ENCODE measurements at places on chromosomes 5 and 9.

DNA sequence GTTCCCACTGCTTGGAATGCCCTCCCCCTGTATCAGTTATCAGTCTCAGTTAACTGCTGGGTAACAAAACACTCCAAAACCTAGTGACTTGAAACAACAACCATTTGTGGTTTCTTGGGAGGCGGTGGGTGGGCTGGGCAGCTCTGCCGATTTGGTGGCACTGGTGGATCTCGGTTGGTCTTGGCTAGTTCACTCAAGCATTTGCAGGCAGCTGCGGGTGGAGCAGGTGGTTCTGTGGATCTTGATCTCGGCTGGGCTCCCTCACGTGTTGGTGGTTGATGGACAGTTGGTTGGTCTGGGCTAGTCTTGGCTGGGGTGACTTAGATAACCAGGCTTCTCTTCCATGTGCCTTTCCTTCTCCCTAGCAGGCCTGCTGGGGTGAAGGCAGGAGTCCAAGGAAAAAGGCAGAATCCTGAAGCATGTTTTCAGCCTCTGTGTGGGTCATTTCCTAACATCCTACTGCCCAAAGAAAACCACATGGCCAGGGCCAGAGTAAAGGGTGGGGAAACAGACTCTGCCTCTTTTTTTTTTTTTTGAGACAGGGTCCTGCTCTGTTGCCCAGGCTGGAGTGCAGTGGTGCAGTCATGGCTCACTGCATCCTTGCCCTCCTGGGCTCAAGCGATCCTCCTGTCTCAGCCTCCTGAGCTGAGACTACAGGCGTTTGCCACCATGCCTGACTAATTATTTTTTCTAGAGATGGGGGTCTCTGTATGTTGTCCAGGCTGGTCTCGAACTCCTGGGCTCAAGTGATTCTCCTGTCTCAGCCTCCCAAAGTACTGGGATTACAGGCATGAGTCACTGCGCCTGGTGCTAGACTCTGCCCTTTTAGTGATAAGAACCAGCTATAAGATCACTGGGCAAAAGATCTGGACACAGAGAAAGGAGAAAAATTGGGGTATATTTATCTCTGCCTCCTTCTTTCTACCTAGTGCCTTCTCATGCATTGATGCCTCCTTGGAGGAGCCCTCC, 183.7 kb downstream of the RGS3 start:
- no peak for DNase-seq

DNA sequence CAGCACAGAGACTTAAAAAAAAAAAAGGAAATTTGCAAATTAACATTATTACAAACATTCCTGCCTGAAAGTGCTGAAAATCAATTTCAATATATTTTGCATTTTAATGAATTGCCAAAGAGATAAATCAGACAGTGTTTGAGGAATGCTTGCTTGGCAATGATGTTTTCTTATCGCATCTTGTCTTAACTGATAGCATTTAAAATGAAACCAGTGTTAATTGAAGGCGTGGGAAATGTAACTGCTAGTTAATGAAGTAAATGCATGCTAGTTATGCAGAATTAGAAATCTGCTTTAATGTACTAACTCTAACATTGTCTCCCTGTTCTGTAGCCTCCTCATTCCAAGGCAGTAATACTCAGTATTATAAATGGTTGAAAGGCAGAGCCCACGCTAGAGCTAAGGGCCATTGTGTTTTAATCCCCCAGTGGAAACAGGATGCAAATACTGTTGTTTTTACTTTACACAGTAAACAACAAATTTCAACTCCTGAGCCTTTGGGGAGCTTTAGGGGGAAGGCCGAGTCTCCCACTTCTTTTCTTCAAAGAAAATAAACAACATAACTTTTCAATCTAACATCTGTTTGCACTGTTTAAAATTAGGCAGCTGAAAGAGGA, 586.9 kb downstream of the TLE4 start:
- DNase-seq: no peak

- no peak for DNase-seq
Measured at GRCh38 chr5:13359344-13359743, 585.1 kb downstream of the DNAH5 start.

GRCh38 chr9:22514871-22515270, 68.2 kb downstream of the DMRTA1 start:
- no peak for DNase-seq

DNA sequence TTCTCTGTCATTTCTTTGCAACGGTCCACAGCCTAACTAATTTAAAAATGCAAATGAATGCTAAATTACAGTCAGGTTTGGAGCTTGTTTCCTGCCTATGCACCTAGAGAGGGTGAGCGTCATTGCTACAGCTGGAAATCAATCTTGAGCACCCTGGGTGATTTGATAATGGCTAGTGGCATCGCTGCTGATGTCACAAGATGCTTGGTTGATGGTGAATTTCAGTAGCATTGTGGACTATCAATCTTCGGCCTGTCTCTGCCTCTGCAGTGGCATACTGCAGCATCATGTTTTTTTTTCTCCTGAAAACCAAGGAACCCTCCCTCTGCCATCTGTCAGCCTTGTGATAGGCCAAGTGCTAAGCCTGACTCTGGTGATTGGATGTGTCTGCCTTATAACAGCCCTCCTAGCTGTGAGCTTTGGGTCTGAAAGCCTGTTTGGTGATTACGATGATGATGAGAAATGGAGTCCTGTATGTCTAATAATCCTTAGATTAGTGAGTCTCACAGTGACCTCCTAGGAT, 75.3 kb downstream of the NMUR2 start:
- DNase-seq: peak; percentile 67

GRCh38 chr5:128667152-128667551, 129.1 kb upstream of the FBN2 start:
- no peak for DNase-seq

DNA sequence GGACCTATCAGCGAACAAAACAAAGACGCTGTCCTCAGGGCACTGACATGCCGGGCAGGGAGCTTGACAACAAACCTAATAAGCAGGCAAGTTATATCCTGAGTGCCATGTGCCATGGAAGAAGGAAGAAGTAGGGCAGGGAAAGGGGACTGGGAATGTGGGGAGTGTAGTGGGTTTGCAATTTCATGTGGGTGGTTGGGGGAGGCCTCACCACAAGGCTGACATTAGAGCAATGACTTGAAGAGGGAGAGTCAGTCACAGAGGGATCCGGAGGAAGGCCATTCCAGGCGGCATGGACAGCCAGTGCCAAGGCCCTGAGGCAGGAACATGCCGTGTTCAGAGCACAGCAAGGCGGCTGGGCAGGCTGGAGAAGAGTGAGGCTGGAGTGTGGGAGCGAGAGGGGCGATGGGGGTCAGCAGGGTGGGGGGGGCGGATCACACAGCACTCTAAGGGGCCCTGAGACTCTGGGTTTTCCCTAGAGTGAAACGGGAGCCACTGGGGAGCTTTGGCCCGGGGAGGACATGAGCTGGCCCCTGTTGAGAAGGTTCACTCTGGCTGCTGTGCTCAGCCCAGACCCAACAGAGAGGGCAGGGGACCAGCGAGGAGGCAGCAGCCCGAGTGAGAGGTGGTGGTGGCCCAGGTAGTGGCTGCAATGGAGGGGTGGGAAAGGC, 86.3 kb downstream of the STK10 start:
- no peak for DNase-seq

- DNase-seq: no peak
Measured at GRCh38 chr9:129575818-129576217, 45.1 kb downstream of the C9orf50 start.

- DNase-seq: no peak
Measured at GRCh38 chr5:92308679-92309078, 925.6 kb upstream of the ARRDC3 start.
